GM23338 (cell line): ENCODE measurements at places on chromosomes 5 and 9.

DNA sequence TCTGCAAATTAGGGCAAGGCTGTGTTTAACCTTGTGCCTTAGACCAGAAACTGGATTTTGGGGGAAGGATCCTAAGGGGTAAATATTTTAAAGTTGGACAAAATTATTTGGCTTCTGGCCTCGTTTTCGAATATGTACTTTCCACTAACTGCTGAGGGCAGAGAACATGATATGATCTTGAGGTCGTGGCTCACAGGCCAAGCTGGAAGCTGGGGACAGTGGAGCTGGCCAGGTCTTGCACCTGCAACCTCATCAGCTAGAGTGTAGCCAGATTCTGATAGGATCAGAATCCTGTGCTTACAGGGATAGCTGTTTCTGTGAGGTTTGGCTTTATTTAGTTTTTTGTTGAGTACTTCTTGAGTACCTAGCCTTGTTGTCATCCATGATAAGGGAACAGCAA lies 24.9 kb downstream of the MAN2A1 start:
- DNase-seq = no peak

DNA sequence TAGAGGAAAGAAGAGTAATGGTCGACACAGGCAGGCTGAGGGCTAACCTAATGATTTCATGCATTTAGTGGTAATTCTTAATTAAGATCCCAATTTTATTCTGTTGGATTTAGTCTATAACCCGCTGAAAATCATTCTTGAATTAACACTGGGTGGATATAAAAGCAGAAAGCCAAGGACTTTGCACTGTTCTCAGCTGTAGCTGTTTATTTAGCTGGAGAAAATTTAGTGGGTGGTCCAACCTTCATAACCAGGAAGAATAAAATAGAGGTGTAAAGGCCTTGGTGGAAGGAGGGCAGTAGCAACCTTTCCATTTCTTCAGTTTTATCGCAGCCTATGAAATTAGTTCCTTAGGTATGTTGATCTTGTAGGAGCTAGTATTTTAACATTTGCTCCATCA lies 92.3 kb downstream of the GHR start:
- no peak for DNase-seq

DNA sequence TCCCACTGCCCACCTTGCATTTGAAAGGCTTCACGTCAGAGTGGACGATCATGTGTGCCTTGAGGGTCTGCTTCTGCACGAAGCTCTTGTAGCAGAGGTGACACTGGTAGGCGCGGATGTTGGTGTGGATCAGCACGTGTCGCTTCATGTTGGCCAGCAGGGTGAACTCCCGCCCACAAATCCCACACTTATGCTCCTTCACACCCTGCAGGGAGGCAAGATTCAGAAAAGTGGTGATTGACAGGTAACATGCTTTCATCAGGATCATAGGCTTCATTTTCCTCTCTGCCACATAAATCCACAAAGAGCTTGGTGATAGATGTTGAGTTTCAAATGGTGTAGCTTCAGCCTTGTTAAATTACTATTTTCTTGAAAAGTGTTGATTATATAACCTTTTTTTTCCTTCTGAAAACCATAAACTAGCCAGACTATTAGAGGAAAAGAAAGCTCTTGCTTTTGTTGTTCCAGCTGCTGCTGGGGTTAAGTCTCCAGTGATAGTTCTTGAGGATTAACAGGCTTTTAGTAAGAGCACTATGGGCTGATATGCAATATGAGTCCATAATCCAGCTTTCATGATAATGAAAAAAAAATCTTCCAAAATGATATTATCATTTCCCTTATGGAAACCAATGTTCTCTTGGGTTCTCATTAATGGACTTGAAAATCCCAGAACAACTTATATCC lies 50.7 kb downstream of the ZNF366 start:
- no peak for DNase-seq

GRCh38 chr5:150615141-150615699 lies 25.2 kb upstream of the SYNPO start:
- DNase-seq = no peak

GRCh38 chr9:109894473-109894872 lies 114.5 kb downstream of the PALM2AKAP2 start:
- DNase-seq = no peak

DNA sequence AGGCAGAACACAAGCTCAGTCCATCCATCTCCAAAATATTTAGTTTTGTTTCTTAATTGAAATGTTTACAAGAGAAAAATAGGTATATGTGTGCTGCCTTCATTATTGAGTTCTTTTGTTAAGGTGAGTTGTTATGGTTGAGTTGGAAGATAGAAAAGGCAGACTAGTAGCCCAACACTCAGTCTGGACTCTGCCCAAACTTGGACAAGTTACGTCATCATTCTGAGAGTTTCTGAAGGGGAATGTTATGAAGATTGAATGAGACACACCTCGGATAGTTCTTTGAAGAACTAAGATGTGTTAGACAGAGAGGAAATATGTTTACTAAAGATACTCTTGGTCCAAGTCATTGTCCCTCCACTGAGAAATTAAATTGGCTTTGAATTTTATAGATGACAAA lies 245.5 kb downstream of the KCTD16 start:
- DNase-seq = no peak

DNA sequence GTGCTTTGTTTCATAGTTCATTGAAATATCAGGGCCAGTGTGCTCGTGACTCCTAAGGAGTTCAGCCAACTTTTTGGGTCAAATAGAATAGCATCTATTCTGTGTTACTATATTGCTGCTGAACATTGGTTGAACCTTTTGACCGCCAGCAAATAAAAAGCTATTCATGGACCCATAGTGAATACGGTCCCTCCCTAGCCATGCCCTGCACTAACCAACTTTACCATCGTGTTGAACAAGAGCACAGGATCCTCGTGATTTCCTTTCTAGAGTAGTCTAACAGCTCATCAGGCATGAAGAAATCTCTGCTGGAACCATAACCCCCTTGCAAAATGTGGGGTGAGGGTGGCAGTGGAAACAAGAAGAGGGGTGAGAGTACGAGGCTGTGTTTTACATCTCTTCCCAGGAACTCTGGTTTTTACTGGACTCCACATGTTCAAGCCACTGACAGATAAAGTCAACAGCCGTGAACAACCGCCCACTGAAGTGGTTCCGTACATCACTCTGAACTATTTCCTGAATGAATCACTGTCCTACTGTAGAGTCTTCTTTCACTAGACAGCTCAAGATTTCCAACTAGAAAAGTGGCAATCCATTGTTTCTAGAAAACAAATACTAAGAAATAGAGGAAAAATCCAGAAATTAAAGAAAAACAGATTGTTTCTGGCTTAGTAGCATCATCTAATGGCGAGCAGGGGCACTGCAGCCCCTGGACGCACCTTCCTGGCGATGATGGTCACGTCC lies 70.1 kb upstream of the SPATA31E1 start:
- peak; percentile 75 for DNase-seq

- DNase-seq = no peak
These were observed 122.4 kb downstream of the TLE4 start for GRCh38 chr9:79694208-79694607.

DNA sequence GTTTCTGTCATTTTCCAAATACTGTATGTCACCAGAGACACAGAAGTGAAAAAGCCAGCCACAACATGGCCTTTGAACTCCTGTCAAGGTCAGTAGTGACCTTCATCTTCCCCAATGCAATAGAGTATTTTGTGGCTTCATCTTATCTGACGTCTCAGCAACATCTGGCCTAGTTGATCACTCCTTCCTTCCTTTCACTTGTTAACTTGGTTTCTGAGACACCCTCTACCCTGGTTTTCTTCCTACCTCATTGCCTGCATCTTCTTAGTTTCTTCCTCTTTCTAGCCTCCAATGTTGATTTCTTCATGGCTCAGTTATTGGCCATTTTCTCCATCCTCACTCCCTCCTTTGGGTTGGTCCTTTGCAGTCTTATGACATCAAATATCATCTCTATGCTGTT lies 36.3 kb downstream of the GLIS3 start:
- DNase-seq = no peak

- no peak for DNase-seq
These were observed 107.9 kb upstream of the RAPGEF1 start for GRCh38 chr9:131847665-131848354.

GRCh38 chr9:125971050-125971449 lies 223.9 kb downstream of the PBX3 start:
- DNase-seq = no peak

DNA sequence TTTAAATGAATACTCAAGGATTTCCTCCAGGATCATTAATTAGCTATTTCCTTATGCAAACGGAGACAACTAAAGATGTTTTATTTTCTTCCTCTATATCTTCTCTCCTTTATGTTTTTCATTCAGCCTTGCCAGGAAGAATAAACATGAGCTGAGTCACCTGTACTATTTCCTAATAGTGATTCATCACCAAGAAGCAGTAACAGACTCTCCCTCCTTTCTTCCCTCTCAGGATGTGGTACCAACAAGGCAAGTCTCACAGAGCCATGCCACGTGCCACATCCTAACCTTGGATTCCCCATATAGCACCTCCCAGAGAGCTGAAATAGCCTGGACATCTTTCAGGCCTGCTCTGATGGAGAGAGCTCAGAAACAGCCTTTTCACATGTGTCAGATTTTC lies 758.6 kb upstream of the DMAC1 start:
- no peak for DNase-seq

DNA sequence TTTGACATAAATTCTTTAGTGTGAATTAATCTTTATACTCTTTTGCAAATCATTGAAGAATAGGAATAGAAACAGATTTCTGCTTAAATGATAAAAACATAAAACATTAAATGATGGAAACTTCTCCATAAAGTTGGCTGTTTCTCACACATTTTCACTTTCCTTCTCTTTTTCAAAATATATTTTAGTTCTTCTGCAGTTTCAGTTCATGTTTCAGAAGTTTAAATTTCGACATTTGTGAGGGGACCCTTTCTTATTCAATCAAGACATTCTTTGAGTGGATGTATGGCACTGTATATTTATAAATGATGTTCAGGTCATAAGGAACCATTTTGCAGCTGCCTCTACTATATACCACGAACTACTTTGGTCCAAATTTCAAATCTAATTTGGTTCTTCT lies 34.6 kb downstream of the TNFAIP8 start:
- no peak for DNase-seq

GRCh38 chr5:15383021-15383420 lies 117.0 kb upstream of the FBXL7 start:
- no peak for DNase-seq

GRCh38 chr5:173771121-173771724 lies 116.9 kb upstream of the CPEB4 start:
- peak; percentile 47 for DNase-seq

DNA sequence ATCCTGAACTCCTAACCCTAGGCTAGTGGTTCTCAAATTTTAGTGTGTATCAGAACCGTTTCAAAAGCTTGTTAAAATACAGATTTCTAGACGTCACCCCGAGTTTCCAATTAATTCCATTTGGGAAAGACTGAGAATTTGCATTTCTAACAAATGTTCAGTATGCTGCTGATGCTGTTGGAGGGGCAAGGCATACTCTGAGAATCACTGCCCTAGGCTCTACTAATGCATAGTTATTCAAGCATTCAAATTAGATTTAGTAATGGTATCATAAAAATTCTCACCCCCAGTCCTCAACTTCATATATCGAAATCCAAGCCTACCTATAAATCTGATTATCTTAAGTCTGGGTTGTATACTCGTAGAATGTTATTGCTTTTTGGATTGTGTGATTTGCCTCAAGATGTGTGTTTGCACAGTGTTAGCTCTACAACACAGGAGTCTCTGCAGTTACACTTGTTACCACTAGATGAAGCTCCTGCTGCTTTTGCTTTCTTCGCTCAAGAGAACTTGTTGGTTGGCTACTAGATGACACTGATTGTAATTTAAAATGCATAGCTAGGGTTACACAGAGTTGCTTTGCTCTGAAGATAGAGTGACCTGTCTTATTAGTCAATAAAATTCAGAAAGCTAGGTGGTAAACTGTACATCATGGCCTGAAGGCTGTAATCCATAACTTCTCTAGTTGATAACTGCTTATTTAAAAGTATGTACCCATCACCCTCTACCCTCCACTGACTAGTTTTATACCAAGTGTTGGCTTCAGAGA lies 7.5 kb upstream of the ERAP2 start:
- peak; percentile 78 for DNase-seq

- peak; percentile 22 for DNase-seq
These were observed 190.1 kb downstream of the CWC27 start for GRCh38 chr5:64958757-64959391.
